NCI-H524 (cell line): ENCODE measurements at places on chromosomes 11 and 22.
A peak's percentile ranks its signal among the peaks of the same experiment; 100 is the strongest.

- DNase-seq: peak; percentile 79
Measured at GRCh38 chr11:118929501-118930093, 3.9 kb upstream of the BCL9L start.

GRCh38 chr11:33157103-33158027, 3.9 kb downstream of the CSTF3 start:
- no peak for DNase-seq

DNA sequence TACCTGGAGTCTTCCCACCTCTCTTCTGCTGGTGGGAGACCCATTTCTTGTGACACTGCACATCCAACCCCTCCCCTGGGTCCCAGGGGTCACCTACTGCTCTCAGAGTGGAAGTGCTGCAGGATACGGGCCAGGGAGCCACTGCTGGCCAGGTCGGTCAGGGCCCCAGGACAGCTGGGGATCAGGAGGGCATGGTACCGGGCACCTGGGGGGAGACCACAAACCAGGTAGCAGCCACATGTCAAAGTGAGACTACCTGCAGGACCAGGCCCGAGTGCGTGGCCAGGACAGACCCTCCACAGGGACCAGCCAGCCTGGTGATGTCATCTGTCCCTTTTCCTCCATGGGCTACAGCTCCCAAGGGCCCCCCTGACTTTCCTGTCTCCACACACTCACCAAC, 3.9 kb downstream of the GATD1 start:
- no peak for DNase-seq

DNA sequence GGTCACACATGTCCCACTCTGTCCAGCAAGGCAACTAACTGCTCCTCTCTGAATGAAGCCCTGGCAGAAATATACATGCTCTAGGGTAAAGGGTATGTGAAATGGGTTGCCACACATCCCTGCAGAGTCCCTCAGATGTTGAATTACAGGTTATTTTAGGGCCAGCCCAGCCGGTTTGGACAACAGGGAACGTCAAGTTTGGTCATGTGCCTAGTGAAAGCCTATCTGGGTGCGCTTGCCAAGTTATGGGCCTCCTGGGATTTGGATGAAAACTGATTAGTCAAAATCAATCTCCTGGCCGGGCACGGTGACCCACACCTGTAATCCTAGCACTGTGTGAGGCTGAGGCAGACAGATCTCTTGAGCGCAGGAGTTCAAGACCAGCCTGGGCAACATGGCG, 10.4 kb downstream of the AP1B1 start:
- DNase-seq: no peak

DNA sequence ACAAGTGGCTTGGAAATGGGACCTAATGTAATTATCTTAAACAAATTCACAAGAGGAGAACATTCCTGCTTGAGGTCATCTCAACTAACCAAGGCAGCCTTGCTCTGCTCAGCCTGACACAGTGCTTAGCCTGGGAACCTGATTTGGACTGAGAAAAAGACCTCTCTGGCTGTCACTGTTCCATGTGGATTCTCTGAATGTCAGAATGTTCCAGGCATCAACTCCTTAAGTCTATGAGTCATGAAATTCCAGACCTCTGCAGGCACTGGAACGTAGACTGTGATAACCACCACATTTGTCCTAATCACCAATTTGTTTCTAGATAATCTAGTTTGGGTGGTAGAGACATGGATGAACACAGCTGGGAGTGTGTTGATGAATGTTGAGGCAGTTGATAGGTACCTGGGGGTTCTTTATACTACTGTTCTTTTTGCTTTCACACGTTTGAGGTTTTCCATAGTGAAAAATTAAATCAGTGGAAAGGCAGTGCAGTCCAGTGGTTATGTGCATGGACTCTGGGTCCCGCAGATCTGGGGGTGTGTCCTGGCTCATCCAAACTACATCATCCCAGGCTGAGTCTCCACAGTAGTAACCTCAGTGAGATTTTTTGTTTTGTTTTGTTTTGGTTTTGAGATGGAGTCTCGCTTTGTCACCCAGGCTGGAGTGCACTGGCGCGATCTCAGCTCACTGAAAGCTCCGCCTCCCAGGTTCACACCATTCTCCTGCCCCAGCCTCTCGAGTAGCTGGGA, 269.6 kb downstream of the MN1 start:
- no peak for DNase-seq

GRCh38 chr11:125425601-125426000, 70.5 kb downstream of the FEZ1 start:
- no peak for DNase-seq

DNA sequence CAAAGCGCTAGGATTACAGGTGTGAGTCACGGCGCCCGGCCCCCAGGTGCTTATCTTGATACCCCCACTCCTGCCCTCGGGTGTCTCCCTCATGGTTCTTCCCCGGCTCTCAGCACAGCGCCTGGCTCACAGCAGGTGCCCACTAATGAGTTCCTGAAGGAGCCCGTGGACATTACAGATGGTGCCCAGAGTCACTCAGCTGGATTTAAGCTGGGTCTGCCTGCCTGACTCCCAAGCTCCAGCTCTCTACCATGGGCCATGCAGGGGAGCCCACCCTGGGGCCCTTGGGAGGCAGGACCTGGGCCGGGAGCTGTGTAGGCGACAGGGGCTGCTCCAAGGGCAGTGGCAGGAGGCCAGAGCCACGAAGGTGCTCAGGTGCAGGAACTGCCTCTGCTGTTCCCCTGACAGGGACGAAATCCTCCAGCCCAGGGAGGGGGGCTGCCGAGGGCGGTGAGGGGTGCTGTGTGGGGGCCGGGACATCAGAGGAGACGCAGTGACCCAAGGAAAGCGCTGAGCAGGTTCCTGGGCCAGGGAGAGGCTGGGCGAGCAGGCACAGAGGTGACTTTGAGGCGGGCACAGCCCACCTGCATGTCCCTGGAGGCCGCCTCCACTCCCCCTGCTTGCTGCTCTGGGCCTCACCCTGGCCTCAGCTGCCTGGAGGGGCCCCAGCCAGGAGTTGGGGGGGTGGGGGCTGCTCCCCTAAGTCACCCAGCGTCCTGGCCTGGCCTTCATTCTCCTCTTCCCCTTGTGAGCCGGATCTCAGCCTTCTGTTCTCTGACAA, 14.6 kb upstream of the FLRT1 start:
- DNase-seq: peak; percentile 68

DNA sequence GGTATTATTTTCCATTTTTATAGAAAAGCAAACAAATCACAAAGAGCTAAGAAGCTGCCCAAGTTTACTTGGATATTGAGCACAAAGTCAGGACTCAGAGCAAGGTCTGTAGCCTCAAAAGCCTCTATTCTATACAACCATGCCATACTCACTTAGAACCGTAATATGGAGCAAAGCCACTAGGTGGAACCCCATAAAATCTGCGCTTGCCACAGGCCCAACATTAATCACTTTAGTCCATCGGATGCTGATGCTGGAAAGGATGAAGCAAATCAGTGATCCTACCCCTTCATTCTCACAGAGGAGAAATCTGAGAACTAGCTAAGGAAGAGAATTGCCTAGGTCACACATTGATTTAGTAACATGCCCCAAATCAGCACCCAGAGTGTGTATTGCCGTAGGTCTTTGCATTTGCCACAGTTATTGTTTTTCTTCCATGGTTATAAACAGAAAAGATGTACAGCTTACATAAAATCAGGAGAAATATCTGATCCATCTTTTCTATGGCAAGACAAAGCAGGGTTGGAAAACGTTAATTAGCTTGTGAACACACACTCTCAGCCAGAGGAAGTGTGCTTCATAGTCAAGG, 56.7 kb upstream of the RAB38 start:
- no peak for DNase-seq

- no peak for DNase-seq
Measured at GRCh38 chr11:116928102-116928777, 90.8 kb upstream of the APOA1 start.

DNA sequence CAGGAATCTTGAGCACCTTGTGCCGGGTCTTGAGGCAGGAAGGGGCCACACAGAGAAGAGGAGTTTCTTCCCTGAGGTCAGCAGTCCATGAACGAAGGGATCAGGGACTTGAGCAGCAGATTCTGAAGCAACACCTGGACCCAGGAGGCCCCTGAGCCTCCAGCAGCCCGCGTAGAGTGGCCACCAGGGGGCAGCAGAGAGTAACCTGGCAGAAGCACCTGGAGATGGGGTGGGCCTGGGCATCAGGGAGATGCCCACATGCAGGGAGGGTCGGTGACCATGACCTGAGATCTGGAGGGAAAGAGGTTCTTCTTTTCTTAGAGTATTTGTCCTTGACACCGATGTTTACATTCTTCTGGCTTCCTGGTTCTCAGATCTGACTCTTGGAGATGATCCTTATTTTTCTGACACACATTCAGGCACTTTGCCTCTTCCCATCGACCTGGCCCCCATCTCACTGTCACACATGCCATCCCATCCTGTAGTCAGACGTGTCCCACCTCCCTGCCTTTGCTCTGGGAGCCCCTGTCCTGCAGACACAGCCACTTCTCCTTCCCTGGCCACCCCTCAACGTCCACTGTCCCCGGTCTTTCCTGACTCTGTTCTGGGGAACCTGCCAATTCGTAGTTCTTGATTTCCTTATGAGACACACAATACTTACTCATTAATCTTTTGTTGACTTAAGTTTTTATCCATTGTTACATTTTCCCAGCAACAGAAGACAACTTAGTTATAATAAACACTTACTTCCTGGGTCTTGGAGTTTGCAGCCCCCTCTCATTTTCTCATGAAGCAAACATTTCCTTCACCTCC, 66.5 kb downstream of the GGTLC2 start:
- peak; percentile 35 for DNase-seq

- DNase-seq: no peak
Measured at GRCh38 chr11:63986932-63987513, 785 bp downstream of the OTUB1 start.

GRCh38 chr11:15062599-15062998, 10.8 kb upstream of the CALCB start:
- DNase-seq: no peak

GRCh38 chr11:83692675-83693074, 406.5 kb upstream of the CCDC90B start:
- no peak for DNase-seq

- no peak for DNase-seq
Measured at GRCh38 chr11:67463680-67464410, 5.2 kb downstream of the TMEM134 start.

GRCh38 chr22:24335496-24335895, 64.9 kb downstream of the SPECC1L start:
- no peak for DNase-seq

DNA sequence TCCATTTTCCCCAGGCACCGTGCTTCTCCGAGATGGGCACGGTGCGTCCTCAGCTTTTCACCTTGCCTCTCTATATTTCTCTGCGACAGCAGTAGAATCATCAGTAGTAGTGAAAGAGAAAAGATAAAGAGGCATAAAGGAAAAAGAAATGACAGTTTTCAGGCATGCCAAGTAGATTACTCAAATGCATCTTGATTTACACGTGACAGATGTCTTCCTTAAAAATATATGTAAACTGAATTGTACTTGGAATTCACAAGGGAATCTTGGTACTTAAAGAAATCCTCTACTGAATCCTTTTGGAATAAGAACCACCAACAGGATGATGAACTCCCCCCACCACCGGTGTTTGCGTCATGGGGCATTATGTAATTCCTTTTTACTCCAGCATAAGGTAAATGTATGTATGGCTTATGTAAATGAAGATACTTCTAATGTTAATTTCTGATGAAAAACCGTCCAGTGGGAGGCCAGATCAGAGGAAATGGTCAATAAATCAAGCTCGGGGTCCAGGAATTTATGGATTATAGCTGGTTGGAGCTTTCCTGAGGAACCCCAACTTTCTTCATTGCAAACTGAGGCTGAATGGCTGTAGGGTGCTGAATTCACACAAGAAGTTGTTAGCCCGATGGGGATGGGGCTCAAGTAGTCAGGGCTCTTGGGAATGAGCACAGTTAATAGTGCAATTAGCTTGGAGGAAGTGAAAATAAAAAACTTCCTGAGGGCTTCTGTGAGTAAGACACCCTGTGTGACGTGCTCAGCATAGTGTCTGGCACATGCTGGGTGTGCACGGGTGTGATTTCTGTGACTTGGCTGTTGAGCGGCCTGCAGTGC, 630.4 kb downstream of the OPCML start:
- DNase-seq: peak; percentile 41

GRCh38 chr11:116853461-116854073, 16.1 kb upstream of the APOA1 start:
- DNase-seq: no peak

DNA sequence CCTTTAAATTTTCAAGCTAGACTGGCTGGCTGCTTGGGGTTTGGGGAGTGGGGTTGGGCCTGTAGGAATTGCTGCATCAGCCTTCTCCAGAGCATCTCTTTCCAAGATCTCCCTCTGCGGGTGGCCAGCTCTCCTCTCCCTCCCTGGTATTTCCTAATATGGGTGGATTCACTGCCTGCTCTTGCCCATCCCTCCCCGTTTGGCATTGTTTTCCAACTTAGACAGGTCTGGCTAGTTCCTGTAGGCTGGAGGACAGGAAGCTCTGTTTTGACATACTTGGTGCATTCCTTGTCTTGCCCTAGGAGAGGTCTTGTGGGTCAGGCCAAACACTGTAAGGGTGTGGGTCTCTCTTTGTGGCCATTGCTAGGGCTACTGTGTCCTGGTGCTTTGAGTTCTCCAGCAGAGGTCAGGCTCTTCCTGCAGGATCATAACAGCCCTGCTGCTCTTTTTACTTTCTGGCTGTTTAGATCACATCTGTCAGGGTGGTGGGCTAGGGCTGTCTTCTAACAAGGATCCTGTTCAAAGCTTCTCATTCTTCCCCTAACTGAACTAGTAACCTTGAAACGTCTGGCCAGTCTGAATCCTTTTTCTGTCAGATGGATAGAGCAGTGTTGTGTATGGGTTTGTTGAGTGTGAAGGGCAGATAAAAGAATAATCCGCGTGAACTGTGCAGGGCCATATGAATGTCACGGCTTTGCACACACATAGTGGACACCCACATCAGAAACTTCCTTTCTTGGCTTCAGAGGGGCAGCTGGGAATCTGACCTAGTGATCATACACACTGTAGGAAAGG, 18.3 kb upstream of the MICALL1 start:
- no peak for DNase-seq

GRCh38 chr11:125163431-125164063, 1.0 kb upstream of the PKNOX2 start:
- no peak for DNase-seq

DNA sequence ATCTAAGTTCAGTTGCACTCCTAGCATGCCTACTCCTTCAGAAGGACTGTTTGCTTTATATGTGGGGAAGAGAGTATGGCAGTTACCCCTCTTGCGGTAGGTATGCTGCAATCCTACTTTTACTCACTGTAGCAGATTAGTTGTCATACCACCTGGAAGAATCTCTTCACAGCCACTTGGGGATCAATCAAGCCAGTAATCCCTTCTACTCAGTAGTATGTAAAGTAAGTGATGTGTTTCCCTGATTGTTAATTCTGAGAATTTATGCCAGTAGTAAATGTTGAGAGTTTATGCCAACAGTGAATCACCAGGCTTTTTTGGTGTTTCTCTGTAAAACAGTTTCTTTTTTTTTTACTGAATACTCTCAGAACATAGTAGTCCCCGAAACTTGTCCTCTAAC, 34.4 kb downstream of the PRMT3 start:
- peak; percentile 64 for DNase-seq

DNA sequence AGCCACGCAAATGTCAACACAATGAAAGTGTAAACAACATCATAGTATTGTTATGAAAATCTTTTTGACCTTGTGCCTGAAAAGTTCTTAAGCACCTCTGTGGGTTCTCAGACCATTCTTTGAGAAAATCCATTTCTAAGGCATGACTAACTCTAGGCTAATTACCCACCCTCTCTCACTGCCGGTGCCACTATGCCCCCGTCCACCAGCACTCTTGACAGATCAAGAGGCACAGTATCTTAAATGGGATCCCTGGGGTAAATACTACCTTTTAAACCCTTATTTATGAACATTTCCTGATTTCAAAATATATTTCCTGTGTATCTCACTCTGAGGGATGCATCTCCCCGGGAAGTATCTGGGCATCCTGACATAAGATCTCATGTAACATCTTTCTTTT, 607.5 kb downstream of the METTL15 start:
- DNase-seq: no peak

GRCh38 chr22:28934026-28934425, 50.7 kb downstream of the ZNRF3 start:
- DNase-seq: no peak
